IMR-90 (cell line): ENCODE measurements at places on chromosomes 11 and 22.

DNA sequence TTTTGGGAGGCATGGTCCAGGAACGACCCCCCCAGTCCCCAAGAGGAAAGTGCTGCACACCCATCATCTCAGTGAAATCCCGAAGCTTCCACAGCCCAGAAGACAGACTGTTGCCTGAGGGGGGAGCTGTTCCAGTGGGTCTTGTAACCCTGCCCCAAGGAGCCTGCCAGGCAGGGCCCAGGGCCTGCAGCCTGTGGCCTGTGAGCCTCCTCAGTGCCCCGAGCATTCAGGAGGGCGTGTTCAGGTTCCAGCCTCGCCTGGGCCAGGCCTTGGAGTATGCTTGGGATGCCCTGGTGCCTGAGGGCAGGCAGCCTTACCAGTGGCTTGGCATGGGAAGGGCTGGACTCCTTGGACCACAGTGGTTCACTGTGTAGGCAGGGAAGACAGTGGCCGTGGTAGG is 18.0 kb upstream of the CABP2 start:
- no peak for DNase-seq

DNA sequence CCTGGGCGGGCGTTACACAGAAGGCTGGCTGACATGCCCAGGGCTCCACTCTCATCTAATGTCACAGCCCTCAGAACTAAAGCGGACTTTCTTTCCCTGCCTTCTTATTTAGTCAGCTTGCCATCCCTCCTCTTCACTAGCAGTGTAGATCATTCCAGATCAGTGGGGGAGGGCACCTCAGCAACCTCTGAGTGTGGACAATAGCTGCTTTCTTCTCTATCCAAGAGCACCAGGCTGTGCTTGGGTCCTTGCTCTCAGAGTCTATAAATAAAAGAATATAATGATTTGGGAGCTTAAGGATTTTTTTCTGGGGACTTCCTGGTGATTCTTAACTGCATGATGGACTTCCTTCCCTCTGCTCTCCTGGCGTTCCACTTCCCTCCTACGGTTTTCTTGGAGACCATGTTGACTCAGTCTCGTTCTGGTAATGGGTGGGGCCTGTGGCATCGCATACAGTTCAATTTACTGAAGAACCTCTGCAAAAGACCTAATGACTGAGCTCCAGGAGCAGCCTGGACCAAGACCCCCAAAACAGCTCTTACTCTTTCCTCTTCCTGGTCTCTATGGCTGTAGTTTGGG is 2.9 kb upstream of the HMBS start:
- DNase-seq, result no peak

GRCh38 chr11:65310215-65310614 is 4.5 kb upstream of the CDC42EP2 start:
- no peak for DNase-seq

DNA sequence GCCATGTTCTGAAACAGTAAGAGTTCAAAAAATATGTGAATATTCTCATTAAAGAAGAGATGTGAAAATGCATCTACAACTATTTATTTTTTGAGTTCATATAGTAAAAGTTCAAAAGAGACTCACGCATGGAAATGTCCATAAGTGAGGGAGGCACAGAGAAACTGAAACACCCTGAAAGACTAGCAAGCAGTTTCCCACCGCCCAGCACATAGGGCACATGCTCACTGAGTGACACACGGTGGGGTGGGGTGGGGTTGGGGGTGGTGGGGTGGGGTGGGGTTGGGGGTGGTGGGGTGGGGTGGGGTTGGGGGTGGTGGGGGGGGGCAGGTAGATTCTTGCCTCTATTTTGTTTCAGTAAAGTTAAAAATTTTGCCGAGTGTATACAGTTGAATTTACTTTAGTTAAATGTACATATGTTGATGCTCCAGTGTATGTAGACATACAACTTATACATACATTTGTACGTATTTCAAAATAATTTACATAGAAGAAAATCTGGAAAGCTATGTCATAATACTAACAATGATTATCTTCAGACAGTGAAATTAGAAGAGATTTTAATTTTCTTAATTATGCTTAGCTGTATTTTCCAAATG is 6.3 kb downstream of the CCDC34 start:
- DNase-seq, result no peak

- no peak for DNase-seq
Measured at GRCh38 chr22:26901198-26901816, 243.9 kb downstream of the MIAT start.

DNA sequence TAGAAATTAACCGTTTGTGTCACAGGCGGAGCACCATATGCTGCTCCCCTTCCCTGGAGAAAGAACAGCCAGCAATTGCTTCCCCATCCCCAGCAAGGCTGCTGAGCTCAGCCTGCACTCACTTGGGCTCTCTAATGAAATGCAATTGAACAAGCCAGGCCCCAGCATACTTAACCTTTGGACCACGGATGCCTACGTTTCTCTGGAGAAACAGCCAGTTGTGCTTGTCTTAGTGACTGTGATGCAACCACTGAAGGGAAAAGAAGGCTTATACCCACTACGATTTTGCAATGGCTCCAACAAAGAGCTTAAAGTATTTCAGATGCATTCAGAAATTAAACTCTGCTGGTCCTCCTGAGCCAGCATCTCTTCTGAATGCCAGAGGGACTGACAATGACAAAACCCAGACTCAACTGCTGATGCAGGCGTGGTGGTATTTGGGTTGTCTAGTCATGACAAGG is 51.3 kb upstream of the SESN3 start:
- no peak for DNase-seq

- no peak for DNase-seq
Measured at GRCh38 chr11:66464916-66465315, 1.8 kb upstream of the PELI3 start.

DNA sequence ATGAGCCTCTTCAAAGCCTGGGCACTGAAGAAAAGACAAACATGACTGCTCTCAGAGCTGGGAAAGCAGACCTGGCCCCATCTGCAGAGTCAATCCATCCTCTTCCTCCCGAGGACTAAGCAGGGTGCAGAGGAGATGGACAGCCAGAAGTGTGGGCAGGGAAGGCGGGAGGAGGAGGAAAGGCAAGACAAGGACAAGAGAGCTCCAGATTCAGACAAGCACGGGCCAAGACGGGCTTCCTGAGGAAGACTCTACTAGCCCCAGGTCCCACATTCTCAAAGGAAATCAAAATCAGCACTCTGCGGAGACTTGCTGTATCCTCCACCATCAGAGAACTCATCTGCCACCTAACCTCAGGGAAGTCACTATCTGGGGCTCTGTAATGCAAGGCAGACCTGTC is 28.5 kb downstream of the OPCML start:
- DNase-seq, result no peak

GRCh38 chr11:83191986-83192385 is 1.5 kb upstream of the ANKRD42 start:
- no peak for DNase-seq
